Liver (tissue), 10 donors: ENCODE measurements at places on chromosomes 5 and 9. TPM values are rescaled to one million over a fixed set of nuclear protein-coding genes. Genes with fewer than 3 reads are reported as not detected.

Gene SLCO6A1
- not detected for total RNA-seq

- no peak overlapping the region for H3K27ac ChIP-seq
- no peak overlapping the region for H3K4me3 ChIP-seq
- DNase-seq: no peak
These were observed 56.7 kb downstream of the APC start for GRCh38 chr5:112794410-112794809.

- H3K27ac ChIP-seq: no peak overlapping the region
- DNase-seq: no peak
- H3K27me3 ChIP-seq: no peaks in the 10 kb centered on the region
- no peaks in the 10 kb centered on the region for H3K36me3 ChIP-seq
- H3K4me3 ChIP-seq: no peak overlapping the region
- no peaks in the 10 kb centered on the region for H3K4me1 ChIP-seq
These were observed 124.0 kb upstream of the DAP start for GRCh38 chr5:10885026-10885425.

GRCh38 chr5:133758641-133759040, 146.3 kb upstream of the FSTL4 start:
- H3K4me1 ChIP-seq: no peaks in the 10 kb centered on the region
- H3K27me3 ChIP-seq: peaks cover 8% of the 10 kb centered on the region
- H3K4me3 ChIP-seq: no peak overlapping the region
- H3K36me3 ChIP-seq: no peaks in the 10 kb centered on the region

DNA sequence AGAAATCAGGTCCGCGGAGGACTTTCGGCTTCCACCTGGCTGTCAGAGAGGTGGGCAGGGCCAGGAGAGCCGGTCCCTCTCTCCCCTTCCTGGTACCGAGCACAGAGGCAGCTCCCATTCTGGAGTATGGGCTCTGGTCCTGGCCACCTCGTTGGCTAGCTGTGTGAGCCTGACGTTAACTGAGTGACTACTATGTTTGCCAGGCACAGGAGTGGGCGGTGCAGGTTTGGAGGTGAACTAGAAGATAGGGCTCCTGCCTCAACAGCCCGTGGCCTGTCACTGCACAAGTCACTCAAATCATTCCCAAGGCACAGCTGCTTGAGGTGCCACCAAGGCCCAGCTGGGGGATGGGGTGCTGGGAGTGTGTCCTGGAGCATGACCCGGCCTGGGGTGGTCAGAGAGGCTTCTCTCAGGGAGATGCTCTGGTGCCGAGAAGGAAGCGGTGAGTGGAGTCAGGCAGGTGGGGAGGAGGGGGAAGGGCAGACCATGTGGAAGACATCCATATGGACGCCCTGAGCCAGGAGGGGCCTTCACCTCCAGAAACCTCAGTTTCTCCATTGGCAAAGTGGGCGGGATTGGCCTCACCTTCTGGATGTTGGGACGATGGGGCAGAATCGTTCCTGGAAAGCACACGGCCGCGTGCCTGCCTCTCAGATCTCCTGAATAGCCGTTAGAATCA, 39.5 kb downstream of the NCS1 start:
- H3K4me3 ChIP-seq: no peak overlapping the region
- H3K4me1 ChIP-seq: no peaks in the 10 kb centered on the region
- H3K27me3 ChIP-seq: no peaks in the 10 kb centered on the region
- DNase-seq: no peak
- no peak overlapping the region for H3K27ac ChIP-seq

GRCh38 chr5:39217365-39218281, 1.7 kb downstream of the FYB1 start:
- H3K4me3 ChIP-seq: no peak overlapping the region
- H3K4me1 ChIP-seq: peaks cover 8% of the 10 kb centered on the region
- H3K36me3 ChIP-seq: no peaks in the 10 kb centered on the region
- no peak overlapping the region for H3K27ac ChIP-seq
- peak; percentile 56 for DNase-seq
- no peaks in the 10 kb centered on the region for H3K27me3 ChIP-seq

DNA sequence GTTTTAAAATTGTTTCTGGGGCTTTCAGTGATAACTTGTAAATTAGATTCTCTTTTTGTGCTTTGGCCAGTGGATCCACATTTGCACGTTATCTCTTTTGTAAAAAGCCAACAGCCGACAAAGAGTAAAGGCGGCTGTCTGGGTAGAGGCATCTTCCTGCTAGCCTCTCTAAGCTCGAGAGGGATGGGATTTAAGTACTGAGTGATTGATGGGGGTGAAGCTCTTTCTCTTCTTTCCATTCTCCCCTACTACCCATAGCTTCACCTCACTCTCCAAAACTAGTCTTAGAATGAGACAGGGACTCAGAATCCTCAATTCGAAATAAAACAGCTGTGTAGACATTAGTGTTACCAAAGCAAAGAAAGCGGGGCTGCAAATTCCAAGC, 3.4 kb downstream of the PBX3 start:
- DNase-seq: no peak
- H3K27me3 ChIP-seq: no peaks in the 10 kb centered on the region
- H3K4me1 ChIP-seq: peaks cover 26% of the 10 kb centered on the region

DNA sequence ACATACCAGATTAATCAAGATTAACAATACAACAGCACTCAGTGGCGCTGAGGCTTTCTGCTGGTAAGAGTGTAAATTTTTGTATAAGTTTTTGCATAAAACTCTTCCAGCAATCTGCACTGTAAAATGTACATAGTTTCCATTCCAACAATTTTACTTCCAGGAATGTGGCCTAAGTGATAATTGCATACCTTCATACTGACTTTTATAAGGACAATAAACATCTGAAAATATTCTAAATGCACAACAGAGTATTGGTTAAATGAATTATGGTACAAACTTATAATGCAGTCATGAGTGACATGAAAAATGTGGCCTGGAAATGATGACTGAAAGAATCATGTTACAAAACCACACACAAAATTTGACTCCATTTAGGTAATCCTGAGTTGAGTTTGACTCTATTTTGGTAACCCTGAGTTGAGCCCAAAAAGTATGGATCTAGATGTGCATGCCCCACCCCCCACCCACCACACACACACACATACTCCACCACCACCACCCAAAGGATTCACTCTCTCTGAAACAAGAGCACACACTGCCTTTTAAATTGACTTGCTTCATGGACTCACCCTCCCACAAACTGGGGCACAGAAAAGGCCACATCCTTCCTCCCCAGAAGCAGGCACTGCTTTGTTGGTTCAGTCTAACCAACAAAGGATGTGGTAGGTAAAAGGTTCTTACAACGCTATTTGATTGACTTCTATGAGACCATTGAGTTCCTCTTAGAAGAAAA, 137.6 kb downstream of the SUSD1 start:
- DNase-seq: no peak
- no peaks in the 10 kb centered on the region for H3K27me3 ChIP-seq
- no peak overlapping the region for H3K4me3 ChIP-seq
- H3K36me3 ChIP-seq: no peaks in the 10 kb centered on the region

- no peaks in the 10 kb centered on the region for H3K27me3 ChIP-seq
- H3K36me3 ChIP-seq: no peaks in the 10 kb centered on the region
These were observed 45.6 kb downstream of the LIX1 start for GRCh38 chr5:97096846-97097245.

DNA sequence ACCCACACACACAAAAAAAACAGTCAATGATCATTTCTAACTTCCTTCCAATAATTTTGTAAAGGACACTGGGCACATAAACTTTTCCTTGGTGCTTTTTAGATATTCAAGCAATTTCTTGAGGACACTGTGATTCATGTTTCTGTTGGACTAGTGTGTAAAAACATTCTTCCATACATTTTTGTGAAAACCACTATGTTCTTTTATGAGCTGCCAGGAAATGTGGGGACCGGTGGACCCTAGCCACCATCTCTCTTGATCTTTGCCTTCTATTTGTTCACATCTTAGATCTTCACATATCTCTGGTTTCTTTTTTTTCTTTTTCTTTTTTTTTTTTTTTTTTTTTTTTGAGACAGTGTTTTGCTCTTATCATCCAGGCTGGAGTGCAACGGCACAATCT, 287.4 kb downstream of the GLIS3 start:
- no peak overlapping the region for H3K4me3 ChIP-seq
- no peaks in the 10 kb centered on the region for H3K4me1 ChIP-seq

DNA sequence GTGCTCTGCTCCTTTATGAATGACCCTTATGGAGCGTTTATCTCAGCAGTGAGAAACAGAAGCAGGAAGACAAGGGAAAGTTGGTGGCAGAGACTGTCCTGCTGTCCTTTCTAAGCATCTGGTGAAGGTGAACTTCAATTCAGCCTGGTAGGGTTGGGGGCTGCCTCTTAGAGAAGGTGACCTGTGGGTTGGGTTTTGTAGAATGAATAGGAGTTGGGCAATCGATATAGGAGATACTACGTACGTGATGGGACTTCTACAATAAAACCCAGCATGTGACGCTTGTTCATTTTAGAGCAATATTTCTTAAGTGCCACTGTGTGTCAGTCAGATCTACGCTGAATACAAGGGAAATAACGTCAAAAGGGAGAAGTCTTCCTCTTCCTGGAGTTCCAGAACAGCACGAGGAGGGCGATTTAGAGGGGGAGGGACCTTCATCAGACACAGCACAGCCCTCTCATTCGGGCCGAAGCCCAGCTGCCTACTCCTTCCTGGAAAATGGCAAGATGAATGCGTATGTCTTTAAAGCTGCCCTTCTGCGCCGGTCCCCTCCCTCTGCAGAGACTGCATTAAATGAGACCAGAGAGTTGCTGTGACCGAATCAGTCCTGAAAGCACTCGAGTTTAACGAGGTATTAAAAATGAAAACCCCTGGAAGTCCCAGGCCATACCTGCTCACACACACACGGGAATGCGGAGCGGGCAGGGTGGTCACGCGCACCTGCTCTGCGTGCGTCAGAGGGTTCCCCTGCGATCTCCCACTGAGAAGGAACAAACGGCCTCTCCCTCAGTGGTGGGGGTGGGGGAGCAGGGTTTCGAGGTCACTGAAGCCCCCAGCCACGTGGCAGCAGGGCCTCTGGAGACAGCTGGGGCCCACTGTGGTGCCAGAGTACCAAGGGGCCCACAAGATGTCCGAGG, 85.3 kb upstream of the SARDH start:
- H3K27ac ChIP-seq: no peak overlapping the region
- H3K36me3 ChIP-seq: peaks cover 8% of the 10 kb centered on the region
- no peaks in the 10 kb centered on the region for H3K27me3 ChIP-seq
- DNase-seq: no peak
- no peak overlapping the region for H3K4me3 ChIP-seq
